Regular cardiac myocyte (primary cell): ENCODE measurements at places on chromosomes 5 and 9. TPM values are rescaled to one million over a fixed set of nuclear protein-coding genes. Genes with fewer than 3 reads are reported as not detected.

SVEP1 gene
- 14.4 and 90.8 TPM in 2 replicates for total RNA-seq

PLPP6 gene
- total RNA-seq: 4.6 and 5.6 TPM in 2 replicates

PFN3 gene
- total RNA-seq: not detected in 2 replicates

IL13 gene
- total RNA-seq: not detected in 2 replicates

ADAM19 gene
- total RNA-seq: 15.5 and 43.9 TPM in 2 replicates

PRUNE2 gene
- total RNA-seq: 27.2 and 67.7 TPM in 2 replicates

CCL21 gene
- total RNA-seq: not detected in 2 replicates

TLE1 gene
- total RNA-seq: 22.0 and 31.0 TPM in 2 replicates

TEX48 gene
- not detected in 2 replicates for total RNA-seq

FCN1 gene
- total RNA-seq: not detected in 2 replicates

STKLD1 gene
- total RNA-seq: 0.19 and 0.85 TPM in 2 replicates

PDE8B gene
- total RNA-seq: 0.56 TPM in 1 of 2 replicates, not detected in the other

PCDHGC5 gene
- total RNA-seq: 1.7 and 2.0 TPM in 2 replicates

DIPK1B gene
- 8.1 and 12.1 TPM in 2 replicates for total RNA-seq

ZBTB26 gene
- total RNA-seq: 3.4 and 3.5 TPM in 2 replicates

TNFSF8 gene
- not detected in 2 replicates for total RNA-seq

PKD2L2 gene
- 0.38 TPM in 1 of 2 replicates, not detected in the other for total RNA-seq

GRXCR2 gene
- not detected in 2 replicates for total RNA-seq

HRH2 gene
- 0.85 TPM in 1 of 2 replicates, not detected in the other for total RNA-seq

SNAPC4 gene
- total RNA-seq: 5.6 and 8.8 TPM in 2 replicates

UAP1L1 gene
- total RNA-seq: 5.9 and 16.1 TPM in 2 replicates

KCNV2 gene
- total RNA-seq: not detected in 2 replicates

LCN15 gene
- not detected in 2 replicates for total RNA-seq

NR5A1 gene
- under 0.01 TPM in 1 of 2 replicates, not detected in the other for total RNA-seq

LCN2 gene
- not detected in 2 replicates for total RNA-seq

CERCAM gene
- 61.5 and 181 TPM in 2 replicates for total RNA-seq

PCDHGB2 gene
- 1.2 and 2.5 TPM in 2 replicates for total RNA-seq

SEMA6A gene
- 0.19 and 0.28 TPM in 2 replicates for total RNA-seq

DMRT3 gene
- total RNA-seq: not detected in 2 replicates

PCDHGB7 gene
- total RNA-seq: 1.9 and 4.5 TPM in 2 replicates

SAPCD2 gene
- 0.85 and 10.4 TPM in 2 replicates for total RNA-seq

OTULINL gene
- total RNA-seq: 0.19 and 0.56 TPM in 2 replicates

SHISAL2B gene
- total RNA-seq: not detected in 2 replicates

PTGS1 gene
- total RNA-seq: 47.2 and 71.3 TPM in 2 replicates

AMBP gene
- total RNA-seq: not detected in 2 replicates

HTR4 gene
- total RNA-seq: not detected in 2 replicates

DAB2IP gene
- total RNA-seq: 6.1 and 20.6 TPM in 2 replicates

CYLC2 gene
- not detected in 2 replicates for total RNA-seq

C5orf15 gene
- total RNA-seq: 48.5 and 74.1 TPM in 2 replicates

RORB gene
- total RNA-seq: under 0.01 TPM in 1 of 2 replicates, not detected in the other

RNF183 gene
- total RNA-seq: not detected in 2 replicates

AGXT2 gene
- not detected in 2 replicates for total RNA-seq

PCDHGB1 gene
- 0.38 and 3.1 TPM in 2 replicates for total RNA-seq

KCTD16 gene
- total RNA-seq: 2.3 and 4.2 TPM in 2 replicates
